Neural progenitor cell (in vitro differentiated cells): ENCODE measurements at places on chromosomes 5 and 9. TPM values are rescaled to one million over a fixed set of nuclear protein-coding genes. Genes with fewer than 3 reads are reported as not detected.
A peak's percentile ranks its signal among the peaks of the same experiment; 100 is the strongest.

DNA sequence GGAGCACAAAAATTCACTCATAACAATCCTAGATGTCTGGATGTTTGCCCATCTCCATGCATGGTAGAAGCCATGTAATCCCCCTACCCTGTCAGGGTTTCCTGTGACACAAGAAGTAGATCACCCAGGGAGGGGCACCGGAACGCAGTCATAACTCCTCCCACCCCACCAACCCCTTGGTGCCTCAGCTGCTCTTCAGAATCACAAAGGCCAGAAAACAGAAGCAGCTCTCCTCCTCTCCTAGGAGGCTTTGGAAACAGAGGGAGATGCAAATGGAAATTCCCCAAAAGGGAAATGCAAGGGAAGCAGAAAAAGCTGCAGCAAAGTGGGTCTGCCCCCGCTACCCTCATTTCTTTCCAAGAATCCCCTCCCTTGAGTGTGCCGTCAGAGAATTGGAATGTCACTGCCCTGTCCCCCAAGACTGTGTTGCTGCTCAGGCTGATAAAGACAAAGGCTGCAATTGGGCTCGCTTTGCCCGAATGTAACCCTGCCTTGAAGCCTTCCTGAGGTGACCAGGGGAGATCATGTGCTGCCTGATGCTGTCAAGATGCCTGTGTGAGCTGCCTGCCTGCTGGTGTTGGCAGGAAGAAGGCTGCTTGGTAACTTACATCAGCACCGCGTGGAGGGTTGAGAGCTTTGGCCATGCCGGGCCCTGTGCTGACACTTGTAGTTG is 65.5 kb upstream of the ABCA1 start:
- DNase-seq, result peak; percentile 85

GRCh38 chr5:134071614-134072207 is 42.8 kb upstream of the TCF7 start:
- no peak for DNase-seq

DNA sequence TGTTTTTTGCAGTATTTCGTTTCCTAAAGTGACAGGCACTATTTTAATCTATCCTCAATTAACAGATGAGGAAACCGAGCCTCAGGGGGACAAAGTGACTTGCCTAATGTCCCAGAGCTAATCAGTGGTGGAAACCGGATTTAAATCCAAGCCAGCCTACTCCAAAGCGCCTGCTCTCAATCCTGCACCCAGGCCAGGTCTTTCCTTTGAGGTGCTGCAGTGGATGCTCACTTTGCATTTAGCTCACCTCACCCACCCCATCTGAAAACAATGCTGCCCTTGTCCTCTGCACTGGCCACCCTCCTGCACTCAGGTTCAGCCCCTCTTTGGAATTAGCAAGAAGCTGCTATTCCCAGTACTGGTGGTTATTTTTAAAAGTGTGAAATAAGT is 16.0 kb downstream of the ANGPTL2 start:
- no peak for DNase-seq

DNA sequence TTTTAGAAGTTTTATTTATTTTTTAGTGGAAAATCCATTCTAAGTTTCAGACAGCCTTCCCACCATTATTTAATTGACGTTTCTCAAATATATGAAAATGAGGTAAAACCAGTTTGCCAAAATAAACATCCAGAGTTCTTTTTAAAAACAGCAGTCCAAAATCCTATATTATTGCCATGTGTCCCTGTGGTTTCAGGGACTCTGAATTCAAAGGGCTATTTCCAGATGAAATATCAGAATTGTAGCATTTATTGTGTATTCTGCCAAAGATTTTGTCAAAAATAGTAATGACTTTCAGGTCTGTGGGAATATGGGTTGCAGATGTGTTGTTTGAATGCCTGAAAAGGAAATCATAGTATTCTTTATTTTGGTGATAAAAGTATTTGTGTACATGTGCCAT is 41.6 kb downstream of the XRCC4 start:
- no peak for DNase-seq

Gene EPB41L4A
- 2.7 and 3.6 TPM in 2 replicates for total RNA-seq

Gene ST8SIA4
- 0.71 and 0.84 TPM in 2 replicates for total RNA-seq

Gene CTSV
- 40.4 and 52.2 TPM in 2 replicates for total RNA-seq

GRCh38 chr9:127162864-127163365 is 40.5 kb upstream of the ANGPTL2 start:
- DNase-seq, result no peak

DNA sequence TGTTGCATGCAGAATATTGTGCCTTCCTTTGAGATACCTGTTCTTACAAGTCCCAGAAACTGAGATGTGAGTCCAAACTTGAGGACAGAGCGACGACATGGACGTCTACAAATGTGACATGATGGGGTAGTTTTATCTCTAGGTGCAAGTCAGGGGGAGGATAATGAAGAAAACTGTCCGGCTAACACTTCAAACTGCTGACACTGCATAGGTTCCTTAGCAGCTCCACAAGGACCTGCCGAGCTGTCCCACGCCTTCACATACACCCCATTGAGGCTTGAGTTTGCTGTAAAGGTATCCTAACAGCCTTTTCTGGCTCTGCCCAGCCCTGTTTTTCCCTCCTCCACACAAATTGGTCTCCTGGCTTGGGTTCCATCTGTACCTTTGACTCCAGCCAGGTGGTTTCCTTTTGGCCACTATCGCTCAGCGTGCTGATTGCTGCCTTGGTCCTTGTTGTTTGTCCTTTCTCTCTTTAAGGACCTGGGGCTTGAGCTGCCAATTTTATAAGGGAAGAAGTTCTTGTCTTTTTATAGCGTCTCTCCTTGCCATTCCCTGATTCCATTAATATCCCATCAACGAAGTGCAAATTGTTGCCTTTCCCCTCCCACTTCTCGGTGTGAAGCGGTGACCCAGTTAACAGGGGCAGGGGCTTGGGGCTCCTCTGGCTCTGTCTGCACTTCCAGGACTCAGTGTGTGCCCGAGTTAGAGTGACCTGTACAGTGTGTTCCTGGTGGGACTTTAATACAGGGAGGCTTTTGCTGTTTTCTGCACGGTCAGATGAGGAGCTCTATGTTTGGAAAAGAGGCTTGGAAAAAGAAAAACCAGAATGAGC is 100.3 kb downstream of the PCSK1 start:
- no peak for DNase-seq

DNA sequence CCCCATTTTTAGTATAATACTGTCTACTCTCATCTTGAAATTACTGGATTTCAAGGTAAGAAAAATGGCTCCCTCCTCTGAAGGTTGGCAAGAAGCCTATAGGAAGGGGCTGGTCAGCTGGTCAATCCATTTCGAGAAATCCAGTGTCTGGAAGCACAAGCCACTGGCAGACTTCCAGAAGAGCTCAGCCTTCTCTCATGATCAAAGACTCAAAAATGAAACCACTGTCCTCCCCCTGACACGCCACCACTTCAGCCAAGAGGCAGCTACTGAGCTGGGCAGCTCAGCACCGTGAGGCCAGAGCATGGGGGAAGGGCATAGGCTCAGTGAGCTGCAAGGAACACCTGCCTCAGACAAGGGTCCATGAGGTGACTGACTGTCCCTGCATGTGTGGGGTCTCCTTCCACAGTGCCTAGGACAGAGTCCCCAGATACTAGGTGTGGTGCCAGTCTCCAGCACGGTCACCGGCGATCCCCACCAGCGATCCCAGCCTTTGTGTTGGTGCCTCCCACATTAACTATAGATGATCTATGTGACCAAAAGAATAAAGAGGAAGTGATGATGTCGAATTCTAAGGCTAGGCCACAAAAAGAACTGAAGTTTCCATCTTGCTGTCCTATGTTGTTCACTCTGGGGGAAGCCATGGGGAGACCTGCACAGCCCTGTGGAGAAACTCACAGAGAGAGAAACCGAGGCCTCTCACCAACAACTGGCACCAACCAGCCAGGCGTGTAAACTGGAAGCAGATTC is 100.1 kb upstream of the LRRTM2 start:
- DNase-seq, result no peak

DNA sequence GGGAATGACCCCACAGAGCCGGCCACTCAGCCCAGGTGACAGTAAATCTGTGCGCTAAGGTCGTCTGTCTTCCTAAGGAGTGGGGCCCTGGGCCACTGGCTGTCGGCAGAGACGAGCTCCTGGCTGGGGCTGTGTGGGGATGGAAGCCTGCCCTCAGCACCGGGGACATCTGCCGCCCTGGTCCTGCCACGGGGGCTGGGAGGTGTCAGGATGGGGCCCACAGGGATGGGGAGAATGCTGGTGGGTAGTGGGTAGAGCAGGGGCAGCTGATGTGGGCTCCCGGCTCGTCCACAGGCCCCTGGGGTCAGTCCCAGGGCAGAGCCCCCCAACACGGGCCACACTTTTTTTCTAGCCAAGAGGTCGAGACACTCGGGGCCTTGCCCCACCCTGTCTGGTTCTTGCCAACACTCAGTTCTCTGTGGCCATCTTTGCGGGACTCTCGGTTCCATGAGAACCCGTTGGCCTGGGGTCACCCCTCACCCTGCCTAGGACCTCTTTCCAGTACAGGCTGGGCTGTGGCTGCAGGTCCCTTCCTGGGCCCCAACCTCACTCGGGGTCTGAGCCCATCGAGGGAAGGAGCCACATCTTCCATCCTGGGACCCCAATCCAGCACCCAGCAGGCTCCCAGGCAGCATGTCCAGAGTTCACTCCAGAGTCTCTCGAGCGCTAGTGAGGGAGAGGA is 45.0 kb downstream of the DBH start:
- DNase-seq, result no peak

Gene RFESD
- 3.6 and 4.4 TPM in 2 replicates for total RNA-seq

DNA sequence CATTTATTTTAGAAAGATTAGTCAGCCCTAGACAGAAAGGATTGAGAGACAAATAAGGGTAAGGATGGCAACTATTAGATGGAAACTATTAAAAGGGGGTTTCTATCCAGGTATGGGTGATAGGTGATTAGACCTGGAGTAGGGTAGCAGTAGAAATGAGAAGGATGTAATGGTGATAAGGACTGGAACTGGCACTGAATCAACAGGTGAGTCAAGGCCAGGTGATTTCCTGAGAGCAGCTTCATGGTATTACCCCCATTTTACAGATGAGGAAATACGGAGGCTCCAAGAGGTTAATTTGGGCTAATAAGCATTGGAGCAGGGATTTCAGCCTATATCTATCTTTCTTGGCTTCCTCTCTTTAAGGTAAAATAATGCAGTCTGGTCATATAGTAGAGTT is 55.7 kb downstream of the CAST start:
- no peak for DNase-seq

Gene MLANA
- not detected in 2 replicates for total RNA-seq

DNA sequence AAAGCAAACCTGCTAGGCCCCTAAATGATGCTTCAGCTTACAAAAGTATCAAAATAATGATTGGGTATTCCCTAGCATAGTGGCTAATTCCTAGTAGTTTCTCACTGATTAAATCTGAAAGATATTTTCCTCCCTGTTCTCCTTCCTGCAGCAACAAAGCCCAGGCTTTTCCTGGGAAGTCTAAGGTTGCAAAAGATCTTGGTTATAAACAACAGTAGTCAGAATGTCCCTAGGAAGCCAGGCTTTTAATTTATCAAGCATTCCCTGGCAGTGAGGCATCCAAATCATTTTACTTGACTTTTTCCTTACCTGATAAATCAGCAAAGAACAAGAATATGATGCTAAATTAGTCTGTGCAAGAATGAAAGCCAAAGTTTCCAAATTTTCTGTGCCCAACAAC is 272.0 kb downstream of the PDE4D start:
- no peak for DNase-seq

Gene PCSK1
- total RNA-seq, result 2.3 and 3.9 TPM in 2 replicates

Gene EDIL3
- 7.8 and 13.8 TPM in 2 replicates for total RNA-seq

Gene GCNT4
- total RNA-seq, result 0.17 and 0.25 TPM in 2 replicates

- peak; percentile 97 for DNase-seq
These were observed 368 bp upstream of the CCDC180 start for GRCh38 chr9:97307091-97307490.

DNA sequence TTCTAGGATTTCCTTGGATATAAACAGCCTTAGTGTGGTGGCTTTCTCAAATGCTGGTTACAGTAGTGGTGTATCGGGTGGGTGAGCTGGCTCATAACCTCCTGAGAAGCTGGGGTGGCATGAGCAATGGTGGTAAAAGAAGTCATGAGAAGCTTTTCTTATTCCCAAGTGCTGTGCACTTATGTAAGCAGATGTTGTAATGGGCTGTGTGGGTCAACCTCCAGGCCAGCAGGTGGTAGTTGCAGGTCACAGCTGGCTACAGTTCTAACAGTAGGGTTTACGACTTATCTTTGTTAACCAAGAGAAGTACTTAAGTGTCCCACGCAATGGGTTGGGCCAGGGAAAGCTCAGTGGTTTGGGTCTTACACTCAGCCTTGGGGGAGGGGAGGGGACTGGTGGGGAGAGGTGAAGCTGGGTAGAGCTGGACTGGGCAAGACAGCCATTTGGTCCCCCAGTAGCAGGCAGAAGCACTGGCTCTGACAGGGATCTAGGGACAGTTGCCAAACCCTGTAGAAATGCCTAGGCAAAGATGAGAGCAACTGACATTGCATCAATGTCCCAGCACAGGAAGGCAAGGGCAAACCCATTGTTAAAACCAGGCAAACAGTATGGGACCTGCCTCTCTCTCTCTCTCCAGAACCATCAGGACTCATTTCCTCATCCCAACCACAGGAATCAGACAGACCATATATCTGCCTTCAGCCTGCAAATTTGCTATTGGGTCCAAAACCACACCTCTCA is 76.8 kb downstream of the RNF130 start:
- no peak for DNase-seq

DNA sequence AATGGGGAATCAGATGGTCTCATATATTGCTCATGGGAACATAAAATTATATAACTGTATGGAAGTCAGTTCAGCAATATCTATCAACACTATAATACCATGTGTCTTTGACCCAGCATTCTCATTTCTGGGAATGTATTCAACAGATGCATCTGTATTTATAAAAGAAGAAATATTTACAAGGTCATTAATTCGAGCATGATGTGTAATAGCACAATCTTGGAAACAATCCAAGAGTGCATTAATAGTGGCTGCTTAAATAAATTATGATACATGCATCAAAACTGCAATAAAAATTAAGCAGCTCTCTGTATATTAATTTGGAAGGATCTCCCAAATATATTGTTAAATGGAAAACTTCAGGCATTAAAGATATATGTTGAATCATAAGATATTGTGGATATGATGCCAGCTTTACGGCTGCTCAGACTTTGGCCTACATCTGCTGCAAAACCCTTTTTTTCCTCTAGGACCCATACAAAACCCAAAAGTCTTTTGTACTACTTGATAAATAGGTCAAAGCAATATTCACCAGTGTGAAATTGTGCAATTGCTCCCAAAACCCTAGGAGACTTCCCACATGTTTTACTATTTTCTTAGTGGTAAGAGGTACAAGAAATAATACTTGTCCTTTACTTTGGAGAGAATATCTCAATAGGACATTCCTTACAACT is 45.3 kb upstream of the ISOC1 start:
- no peak for DNase-seq

DNA sequence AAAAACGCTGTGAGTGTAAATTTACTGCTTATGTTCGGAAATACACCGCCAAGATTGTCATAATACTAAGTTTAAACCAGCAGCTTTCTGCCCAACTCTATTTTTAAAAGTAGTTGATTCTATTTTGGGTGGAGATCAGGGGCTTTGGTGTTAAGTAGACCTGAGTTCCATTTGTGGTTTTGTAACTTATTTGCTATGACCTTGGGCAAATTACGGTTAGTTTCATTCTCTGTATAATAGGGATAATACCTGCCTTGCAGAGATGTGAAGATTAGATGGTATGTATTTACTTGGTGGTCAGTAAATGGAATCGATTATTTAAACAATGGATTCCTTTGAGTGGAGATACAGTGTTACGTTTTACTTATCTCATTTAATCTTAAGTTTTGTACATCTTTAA is 1.6 kb downstream of the RAD23B start:
- DNase-seq, result no peak

Gene PROP1
- not detected in 2 replicates for total RNA-seq

Gene CDO1
- total RNA-seq, result 18.4 and 21.9 TPM in 2 replicates

- no peak for DNase-seq
These were observed 80.3 kb downstream of the HMHB1 start for GRCh38 chr5:143892271-143892670.

GRCh38 chr5:14143841-14144585 is 871 bp downstream of the TRIO start:
- DNase-seq, result peak; percentile 65
